Activated CD4-positive, alpha-beta T cell treated with anti-CD3 and anti-CD28 coated beads, Interleukin-2, Interleukin-6, amounts not matched to agents 100 ng/mL and 50 ng/mL, durations not matched to agents 16 hours and 8 hours (primary cell): ENCODE measurements at places on chromosomes 13 and 19.

GRCh38 chr13:60402022-60402421, 5.0 kb downstream of the TDRD3 start:
- DNase-seq: no peak

GRCh38 chr13:93425411-93425810, 198.8 kb downstream of the GPC6 start:
- DNase-seq: no peak

DNA sequence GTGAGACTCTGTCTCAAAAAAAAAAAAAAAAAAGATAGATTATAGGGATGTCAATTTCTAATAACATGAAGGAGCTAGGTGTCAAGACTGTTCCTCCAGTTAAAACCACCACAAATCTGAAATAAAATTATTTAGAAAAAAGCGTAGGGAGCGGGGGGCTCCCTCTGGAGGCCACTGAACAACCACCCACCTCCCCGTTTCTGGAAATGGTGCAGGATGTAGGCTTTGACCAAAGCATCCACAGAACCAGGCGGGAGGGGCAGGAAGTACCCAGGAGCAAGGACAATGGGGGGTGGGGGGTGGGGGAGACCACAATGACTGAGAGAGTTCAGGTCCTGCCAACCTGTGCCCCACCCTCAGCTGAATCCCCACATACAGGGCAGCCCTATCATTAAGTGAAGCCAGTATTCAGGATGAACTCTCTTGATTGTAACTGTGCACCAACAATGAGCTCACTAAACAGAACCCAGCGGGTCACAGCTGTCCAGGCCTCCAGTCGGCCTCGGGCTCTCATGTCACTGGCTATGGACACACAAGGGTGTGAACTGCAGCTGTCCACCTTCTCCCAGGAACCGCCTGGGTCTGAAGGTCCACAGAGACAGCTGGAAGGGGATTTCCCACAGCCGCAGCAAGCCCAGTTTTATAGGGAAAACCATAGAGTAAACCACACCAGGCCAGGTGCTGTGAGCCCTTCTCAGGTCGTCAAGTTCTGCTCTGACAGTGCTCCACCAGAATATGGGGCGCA, 6.6 kb downstream of the ZSCAN18 start:
- DNase-seq: no peak

- DNase-seq: peak; percentile 6
These were observed 39.4 kb downstream of the ZNF136 start for GRCh38 chr19:12202250-12202649.

DNA sequence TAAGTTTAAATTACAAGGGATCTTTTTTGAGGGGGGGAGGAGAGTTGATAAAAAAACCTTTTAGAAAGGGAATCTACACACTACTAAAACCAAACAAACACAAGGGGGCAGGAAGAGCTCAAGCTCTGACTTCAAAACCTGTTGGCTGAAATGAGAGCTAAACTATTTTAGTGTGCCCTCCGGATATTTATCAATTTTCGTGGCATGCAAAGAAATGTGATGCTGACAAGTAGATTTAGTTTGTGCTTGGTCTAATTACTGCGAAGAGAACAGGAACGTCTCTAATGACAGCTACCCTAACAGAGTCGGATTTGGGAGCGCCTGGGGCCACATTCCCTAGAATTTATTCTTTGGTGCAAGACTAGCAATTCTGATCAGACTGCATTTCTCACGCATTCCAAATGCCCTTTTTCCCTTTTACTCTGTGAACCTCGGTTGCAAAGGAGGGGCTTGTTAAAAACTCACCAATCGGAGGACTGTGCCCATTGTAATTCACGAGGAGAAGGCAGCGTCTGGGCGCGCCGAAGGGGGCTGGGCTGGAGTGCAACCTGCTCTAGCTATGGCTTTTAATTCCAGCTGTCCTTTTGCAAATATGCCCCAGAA, 802 bp upstream of the FREM2 start:
- peak; percentile 1 for DNase-seq

GRCh38 chr19:48501494-48502349, 9.9 kb downstream of the LMTK3 start:
- DNase-seq: peak; percentile 59

DNA sequence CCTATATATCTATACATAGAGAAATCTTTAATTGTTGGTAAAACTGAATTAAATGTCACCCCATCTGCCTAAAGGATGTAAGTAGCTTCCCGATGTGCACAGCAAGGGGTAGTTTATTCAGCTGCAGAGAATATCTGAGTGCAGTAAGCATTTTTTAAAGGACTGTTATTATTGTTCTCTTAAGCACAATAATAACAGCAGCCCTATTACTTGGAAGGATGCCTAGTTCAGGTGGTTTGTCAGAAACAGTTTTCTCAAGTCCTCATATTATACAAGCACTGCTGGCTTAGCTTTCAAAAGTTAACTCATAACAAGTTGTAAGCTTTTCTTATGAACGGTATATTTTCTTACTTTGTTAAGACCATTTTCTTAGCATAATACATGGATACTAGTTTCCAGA, 142.6 kb downstream of the CRYL1 start:
- no peak for DNase-seq

DNA sequence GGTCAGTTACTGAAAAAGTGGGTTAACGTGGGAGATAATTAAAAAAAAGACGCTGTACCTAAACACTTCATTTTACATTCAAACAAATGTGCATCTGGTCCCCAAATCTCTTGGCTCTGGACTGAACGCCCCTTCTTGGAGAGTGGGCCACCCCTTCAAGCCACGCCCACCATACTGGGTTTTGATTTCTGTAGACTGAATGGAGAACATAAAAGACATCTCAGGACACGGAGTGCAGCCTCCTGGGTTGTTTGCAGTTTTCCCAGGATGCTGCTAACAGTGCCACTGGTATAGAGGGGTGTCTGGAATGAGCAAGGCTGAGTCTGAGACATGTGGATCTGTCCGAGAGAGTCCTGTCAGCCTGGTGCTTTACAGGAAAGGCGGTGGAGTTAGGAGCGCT, 10.6 kb downstream of the TFDP1 start:
- no peak for DNase-seq

GRCh38 chr19:15283141-15283883, 49.0 kb downstream of the BRD4 start:
- peak; percentile 26 for DNase-seq

GRCh38 chr19:48874303-48875135, 2.3 kb downstream of the PPP1R15A start:
- peak; percentile 34 for DNase-seq

DNA sequence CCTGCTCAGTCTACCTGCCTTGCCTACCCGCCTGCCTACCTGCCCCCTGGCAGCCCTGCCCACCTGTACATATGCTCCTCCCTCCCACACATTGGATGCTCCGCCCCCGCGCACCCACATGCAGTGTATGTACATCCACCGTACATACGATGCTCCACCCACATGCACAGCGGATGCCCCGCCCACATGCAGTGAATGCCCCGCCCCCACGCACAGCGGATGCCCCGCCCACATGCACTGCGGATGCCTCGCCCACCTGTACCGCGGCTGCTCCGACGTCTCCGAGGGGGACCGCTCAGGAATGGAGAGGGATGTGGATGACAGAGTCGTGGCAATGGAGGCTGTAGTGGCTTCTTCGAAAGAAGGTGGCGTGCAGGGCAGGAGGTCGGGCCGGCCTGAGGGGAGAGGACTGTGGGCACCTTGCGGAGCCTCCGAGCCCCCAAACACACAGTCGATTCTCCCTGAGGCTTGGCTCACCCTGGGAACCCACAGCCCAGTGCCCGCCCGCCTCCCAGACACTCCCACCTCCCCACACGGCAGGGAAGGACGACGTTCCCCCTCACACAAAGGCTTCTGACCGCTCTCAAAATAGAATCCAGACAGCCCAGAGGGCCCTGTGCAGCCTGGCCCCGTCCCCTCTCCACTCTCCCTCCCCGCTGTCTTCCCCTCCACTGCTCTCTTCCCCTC, 16.5 kb upstream of the CACTIN start:
- peak; percentile 39 for DNase-seq

- DNase-seq: no peak
These were observed 614.8 kb downstream of the DACH1 start for GRCh38 chr13:71252184-71252704.

DNA sequence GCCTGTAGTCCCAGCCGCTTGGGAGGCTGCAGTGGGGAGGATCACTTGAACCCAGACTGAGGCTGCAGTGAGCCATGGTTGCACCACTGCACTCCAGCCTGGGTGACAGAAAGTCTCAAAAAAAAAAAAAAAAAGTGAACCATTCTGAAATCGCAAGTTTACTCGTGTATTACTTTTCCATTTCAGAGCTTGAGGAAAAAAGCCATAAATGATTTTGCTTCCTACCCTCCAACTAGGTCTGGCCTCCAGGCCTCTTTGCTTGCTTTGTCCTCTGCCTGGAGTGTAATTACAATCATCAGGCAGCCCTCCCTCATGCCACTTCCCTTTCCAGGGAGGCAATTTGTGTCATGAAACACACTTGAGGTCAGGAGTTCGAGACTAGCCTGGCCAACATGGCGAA, 8.5 kb downstream of the BLVRB start:
- DNase-seq: no peak

DNA sequence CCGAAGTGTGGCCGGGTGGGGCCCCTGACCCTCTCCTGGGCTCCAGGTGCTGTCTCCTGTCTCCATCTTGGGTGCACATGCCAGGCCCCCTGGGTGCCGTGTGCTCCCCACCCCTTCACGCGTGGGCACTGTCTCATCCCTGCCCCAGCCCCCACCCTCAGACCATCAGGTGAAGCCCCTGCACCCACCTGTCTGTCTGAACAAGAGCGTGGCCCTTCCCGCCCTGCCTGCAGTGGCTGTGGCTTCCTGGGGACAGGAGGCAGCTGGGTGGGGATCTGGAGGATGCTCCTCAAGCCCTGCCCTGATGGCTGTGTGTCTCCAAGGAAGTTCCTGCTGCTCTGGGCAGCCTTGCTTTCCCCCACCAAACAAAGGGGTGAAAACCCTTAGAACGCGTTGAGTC, 2.2 kb downstream of the PRR22 start:
- no peak for DNase-seq

DNA sequence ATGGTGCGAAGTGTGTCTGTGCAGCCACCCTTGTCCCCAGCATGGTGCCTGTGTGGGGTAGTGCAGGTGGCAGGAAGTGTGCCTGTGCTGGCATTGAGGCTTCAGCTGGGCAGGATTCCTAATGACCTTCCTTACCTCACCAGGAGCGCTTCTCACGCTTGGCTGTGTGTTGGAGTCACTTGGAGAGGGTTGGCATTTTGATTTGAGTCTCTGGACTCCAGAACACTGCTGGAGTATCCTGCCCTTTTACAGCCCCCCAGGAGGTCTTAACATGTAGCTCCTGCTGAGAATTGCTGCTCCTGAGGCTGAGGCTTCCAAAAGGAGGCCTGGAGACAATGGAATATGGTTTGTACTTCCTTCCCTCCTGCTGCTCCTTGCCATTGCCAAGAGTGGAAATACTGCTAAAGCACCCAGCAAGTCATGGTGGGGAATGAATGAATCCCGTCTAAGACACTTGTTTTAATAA, 87.1 kb downstream of the ARHGEF7 start:
- DNase-seq: no peak

DNA sequence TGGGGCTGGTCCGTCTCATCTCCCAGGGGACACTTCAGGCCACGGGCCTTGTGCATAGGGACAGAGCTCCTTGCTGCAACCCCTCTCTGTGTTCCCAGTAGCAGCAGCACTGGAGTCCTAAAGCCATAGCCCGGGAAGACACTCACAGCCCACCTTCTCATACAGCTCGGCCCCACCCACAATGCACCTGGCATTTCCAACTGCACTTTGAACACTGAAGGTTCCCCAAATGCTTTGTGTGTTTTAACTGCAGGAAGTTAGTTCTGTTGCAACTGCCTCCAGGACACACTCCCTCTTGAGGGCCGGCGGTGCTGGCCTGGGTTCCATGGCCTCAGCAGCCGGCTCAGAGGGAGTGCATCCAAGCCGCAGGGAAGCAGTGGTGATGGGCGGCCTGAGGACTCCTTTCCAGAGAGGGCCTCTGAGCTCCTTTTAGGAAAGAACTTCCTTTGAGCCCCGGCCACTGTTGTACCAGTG, 22.7 kb upstream of the TMEM255B start:
- no peak for DNase-seq

DNA sequence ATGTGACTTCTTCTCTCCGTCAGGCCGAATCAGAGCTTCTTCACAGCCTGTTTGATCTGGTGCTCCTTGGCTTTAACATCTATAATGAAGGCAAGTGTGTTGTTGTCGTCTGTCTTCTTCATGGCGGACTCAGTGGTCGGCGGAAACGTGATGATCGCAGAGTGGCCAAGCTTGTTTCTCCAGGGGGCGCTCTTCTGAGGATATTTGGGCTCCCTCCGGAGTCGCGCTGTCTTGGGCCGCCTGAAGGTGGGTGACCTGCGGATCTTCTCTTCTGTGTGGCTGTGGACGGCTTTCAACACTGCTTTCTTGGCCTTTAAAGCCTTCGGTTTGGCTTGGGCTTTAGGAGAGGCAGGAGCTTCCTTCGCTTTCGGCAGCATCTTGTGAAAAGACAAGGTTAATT, 9.8 kb downstream of the TPRX1 start:
- DNase-seq: no peak

- no peak for DNase-seq
These were observed 96.7 kb upstream of the DIAPH3 start for GRCh38 chr13:60260440-60260839.

GRCh38 chr19:36113894-36114720, 568 bp downstream of the POLR2I start:
- peak; percentile 15 for DNase-seq

GRCh38 chr19:35718345-35719041, 690 bp downstream of the KMT2B start:
- DNase-seq: peak; percentile 58

DNA sequence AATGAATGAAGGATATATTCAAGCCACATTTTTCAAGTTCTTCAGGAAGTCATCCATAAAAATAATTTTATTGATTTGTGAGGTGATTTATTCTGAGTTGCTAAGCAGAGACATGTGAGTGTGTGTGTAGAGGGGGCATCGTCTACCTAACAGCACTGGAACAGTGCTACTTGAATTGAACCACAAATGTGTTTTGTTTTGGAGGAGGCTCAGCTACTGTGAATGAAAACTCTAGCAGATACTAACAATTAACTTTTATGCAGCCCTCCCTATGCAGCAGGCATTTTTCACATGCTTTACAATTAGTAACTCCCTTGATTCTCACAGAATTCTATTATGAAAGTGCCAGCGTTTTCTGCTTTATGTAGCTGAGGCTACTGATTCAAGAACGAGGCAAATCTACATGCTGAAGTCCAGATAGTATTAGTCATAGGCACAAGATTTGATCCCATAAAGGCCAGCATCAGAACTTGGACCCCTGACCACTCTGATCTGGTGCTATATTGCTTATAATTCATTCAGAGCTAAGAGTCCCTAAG, 103.7 kb downstream of the MYO16 start:
- no peak for DNase-seq

- DNase-seq: no peak
These were observed 206.7 kb upstream of the SLITRK1 start for GRCh38 chr13:84088996-84089395.

- DNase-seq: peak; percentile 31
These were observed 240.4 kb downstream of the KCNRG start for GRCh38 chr13:50255639-50256038.

DNA sequence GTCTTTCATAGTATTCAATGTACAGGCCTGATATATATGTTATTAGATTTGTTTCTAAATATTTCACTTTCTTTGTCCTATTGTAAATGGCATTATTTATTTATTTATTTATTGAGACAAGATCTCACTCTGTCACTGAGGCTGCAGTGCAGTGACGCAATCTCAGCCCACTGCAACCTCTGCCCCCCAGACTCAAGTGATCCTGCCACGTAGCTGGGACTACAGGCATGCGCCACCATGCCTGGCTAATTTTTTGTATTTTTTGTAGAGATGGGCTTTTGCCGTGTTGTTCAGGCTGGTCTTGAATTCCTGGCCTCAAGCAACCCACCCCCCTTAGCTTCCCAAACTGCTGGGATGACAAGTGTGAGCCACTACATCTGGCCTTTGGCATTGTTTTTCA, 5.4 kb upstream of the GAS6 start:
- DNase-seq: no peak

- no peak for DNase-seq
These were observed 99.2 kb downstream of the SLC7A1 start for GRCh38 chr13:29496241-29496712.
